ENCODE measurements at places on chromosomes 13 and 19.

- no peak for DNase-seq
These were observed 60.5 kb downstream of the CCNE1 start for GRCh38 chr19:29872224-29872731.

GRCh38 chr13:58461217-58461616 lies 829.7 kb downstream of the PCDH17 start:
- no peak for DNase-seq

DNA sequence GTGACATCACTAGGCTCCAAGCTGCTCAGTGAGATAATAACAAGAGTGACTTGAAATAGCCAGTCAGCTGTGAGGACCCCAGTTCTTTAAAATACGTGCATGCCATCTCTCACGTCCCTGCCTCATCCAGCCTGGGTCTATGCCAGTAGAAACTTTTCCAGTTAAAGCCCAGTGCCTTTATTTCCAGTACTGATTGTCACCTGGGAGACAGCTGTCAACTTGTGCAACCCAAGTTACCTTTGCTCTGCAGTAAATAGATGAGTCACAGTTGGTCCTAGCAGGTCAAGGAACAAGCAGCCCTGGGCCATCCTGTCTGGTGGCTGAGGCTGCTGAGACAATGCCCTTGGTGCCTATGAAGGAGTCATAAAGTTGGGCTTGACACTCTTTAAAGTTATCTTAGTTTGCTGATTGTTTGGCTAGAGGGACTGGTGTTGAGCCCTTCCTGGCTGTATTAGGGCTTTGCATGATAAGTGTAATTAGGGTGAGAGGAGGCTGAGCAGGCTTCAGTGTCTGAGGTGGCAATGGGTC lies 228.7 kb downstream of the LACC1 start:
- no peak for DNase-seq

GRCh38 chr19:38665950-38666662 lies 18.7 kb downstream of the ACTN4 start:
- no peak for DNase-seq

DNA sequence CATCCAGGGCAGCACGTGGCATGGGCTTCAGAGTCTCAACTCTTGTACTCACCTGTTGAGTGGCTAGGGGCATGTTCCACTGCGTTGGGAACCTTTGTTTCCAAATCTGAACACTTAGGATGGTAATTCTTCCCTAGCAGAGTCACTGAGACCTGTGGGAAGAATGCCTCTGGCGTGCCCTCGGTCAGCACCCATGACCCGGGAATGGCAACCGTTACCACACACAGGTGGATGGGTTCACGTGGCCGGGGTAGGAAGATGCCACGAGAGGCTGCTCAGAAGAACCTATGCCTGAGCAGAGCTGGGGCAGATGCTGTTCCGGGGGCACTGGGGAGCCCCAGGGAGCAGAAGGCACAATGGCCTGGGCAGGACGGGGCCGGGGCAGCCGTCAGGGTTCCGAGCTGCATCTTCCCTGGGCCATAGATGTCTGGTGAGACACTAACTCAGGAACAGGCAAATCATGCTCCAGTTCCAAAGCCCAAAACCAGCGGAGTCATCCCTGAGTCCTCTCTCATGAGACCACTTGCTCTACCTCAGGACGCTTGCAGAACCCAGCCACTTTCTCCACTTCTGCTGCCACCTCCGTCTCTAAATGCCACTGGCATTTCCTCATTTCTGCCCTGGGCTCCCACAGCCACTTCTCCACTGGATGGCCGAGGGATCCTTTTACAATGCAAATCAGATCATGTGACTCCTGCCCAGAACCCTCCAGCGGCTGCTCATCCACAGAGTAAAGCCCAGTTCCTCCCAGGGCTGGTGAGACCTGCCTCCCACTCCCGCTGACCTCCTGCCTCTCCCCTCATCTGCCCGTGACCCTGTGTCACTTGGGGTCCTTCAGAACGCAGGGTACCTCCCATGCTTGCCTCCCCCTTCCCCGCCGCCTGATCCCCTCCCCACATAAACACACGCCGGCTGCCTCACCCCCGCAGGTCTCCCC lies 36.7 kb downstream of the FAM124A start:
- DNase-seq: no peak

DNA sequence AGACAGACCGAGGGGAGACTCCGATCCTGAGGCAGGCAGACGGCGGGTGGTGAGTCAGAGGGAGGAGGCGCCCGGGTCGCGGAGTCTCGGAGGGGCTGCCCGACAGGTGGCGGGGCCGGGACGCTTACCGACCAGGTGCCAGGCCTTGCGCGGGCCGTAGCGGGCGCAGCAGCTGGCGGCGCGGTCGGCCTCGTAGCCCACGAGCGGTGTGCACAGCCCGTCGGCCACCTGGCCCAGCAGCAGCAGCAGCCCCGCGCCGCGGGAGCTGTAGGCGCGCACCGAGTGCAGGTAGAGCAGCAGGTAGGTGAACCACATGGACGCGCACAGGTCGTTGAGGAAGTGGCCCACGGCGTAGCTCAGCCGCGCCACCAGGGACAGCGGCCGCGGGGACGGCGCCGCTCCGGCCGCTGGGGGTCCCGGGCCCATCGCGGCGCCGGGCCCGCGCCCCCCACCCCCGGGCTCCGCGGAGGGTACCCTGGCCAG lies 367 bp downstream of the MFSD12 start:
- DNase-seq: peak; percentile 23

DNA sequence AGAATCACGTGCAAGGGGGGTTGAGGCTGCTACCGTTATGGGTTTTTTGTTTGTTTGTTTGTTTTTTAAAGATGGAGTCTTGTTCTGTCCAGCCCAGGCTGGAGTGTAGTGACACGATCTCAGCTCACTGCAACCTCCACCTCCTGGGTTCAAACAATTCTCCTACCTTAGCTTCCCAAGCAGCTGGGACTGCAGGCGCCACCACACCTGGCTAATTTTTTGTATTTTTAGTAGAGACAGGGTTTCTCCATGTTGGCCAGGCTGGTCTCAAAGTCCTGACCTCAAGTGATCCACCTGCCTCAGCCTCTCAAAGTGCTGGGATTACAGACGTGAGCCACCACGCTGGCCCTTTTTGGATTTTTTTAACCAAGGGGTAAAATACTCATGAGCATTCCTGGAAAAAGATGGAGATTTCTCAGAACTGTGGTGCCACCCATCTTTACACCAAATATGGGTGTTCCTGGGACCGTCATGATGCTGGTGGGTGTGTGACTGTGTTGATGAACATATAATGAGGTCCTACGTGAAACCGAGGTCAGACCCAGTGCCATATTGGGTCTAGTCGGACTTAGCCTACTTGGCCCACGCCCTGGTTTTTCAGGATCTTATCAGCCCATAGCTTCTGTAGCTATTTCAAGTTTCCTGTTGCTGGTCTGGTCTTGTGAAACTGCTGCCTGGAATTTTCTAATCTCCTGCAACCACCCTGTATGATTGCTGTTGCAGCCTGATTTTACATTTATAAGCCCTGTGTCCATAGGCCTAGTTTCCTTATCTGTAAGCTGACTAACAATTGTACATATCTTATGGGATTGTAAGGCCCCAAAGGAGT lies 6.2 kb downstream of the PPP1R15A start:
- peak; percentile 14 for DNase-seq

GRCh38 chr13:44474122-44474910 lies 100.7 kb downstream of the SERP2 start:
- DNase-seq: no peak

DNA sequence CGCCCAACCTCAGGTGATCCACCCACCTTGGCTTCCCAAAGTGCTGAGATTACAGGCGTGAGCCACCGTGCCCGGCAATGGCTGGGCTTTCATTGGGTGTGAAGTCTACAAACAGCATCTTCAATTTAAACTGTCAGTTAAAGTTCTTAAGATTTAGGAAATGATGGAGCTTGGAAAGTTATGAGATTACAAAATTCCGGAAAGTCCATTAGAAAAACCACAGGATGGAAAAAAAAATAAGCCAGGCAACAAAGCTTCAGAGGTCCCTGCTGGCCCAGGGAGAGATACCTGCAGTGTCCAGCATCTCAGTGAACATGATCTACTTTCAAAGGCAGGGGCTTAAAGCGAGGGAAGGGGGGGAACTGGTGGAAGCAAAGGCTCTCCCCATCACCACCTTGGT lies 4.6 kb upstream of the ZNF587B start:
- DNase-seq: no peak

GRCh38 chr19:28934631-28935030 lies 278.3 kb downstream of the UQCRFS1 start:
- no peak for DNase-seq

GRCh38 chr19:31334849-31335624 lies 14.2 kb downstream of the TSHZ3 start:
- no peak for DNase-seq

DNA sequence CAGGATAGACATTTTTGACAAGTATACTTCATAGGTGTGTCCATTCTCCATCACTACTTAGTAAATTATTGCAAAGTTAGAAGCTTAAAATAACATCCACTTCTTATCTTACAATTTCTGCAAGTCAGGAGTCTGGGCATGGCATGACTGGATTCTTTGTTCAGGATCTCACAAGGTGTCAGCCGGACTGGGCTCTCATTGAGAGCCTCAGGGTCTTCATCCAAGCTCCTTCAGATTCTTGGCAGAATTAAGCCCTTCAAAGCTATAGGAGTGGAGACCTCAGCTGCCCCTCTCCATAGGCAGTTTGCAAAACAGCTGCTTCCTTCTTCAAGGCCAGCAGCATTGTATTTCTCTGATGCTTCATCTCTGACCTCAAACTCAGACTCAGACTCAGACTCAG lies 9.1 kb upstream of the SIN3B start:
- no peak for DNase-seq

DNA sequence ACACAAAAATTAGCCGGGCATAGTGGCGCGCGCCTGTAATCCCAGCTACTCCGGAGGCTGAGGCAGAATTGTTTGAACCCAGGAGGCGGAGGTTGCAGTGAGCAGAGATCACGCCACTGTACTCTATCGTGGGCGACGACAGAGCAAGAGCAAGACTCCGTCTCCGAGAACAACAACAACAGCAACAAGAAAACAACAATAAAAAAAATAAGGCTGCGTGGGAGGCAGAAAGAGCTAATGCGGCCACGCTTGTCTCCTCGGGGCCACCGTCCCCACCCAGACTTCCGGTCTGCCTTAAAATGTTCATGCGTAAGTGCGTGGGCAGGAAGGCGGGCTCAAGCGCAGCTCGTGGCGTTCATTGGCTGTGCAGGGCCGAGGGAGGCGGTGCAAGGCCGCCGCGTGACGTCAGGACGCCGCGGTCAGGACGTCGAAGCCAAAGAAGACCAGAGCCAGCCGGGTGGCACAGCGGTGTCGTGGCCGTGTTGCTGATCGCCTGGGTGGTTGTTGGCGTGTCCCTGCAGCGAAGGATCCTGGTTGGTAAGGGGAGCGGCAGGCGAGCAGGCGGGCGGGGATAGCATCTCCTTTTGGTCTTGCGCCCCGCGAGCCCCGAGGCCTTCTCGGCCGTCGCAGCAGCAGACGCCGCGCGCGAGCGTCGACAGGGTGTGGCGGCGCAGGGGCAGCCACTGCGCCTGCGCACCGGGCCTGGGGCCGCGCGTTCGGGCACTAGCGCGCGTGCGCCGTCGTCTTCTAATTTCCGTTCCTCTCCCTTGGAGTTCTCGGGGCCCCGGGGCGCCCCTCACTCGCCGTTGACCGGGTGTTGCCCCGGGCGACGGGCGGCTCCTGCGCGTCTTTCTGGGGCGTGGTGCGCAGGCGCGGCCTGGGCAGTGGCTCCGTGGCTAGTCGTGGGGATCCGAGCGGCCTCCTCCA lies at the start of gene LENG8:
Gene LENG8 (plus strand): TSS at position 426 of the 927 bp plus-strand sequence. CDS start 2,146 bp downstream, outside the sequence.
- DNase-seq: peak; percentile 96

- DNase-seq: no peak
These were observed 56.6 kb downstream of the CDADC1 start for GRCh38 chr13:49304356-49304755.

DNA sequence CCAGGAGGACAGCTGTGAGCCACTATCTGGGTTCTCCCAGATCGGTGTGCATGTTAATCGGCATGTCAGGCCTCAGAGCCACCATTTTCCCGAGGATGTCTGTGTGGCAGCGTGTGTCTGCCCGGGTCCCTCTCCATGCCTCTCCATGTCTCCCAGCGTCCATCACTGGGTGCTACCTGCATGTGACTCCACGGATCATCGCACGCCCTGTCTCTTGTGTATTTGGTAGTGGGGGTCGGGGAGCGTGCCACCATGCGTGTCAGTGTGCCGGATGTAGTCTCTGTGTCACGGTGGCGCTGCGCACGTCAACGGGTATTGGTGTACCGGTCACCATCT lies 5.9 kb downstream of the NFIX start:
- no peak for DNase-seq

GRCh38 chr19:1183543-1184172 lies 9.6 kb upstream of the SBNO2 start:
- no peak for DNase-seq

DNA sequence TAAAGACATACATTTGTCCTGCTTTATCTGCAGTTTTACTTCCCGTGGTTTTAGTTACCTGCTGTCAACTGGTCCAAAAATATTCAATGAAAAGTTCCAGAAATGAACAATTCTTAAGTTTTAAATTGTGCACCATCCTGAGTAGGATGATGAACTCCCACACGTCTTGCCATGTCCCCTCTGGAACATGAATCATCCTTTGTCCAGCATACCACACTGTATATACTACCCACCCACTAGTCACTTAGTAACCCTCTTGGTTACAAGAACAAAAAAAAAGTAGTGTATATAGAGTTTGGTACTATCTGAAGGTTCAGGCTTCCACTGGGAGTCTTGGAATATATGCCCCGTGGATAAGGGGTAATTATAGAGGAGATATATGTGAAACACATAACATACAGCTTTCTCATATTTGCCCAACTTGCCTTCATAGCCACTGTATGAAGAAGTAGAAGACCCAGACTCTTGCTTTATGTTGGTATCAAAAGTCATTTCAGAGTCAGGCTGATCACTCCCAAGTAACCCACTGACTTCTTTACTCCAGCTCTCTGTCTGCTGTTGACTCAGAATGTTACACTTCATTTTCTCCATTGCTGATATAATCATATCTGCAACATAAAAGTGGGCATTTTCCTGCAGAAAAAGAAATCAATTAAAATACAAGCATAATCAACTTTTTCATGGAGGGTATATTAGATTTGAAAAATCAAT lies 19.3 kb downstream of the RUBCNL start:
- DNase-seq: no peak

DNA sequence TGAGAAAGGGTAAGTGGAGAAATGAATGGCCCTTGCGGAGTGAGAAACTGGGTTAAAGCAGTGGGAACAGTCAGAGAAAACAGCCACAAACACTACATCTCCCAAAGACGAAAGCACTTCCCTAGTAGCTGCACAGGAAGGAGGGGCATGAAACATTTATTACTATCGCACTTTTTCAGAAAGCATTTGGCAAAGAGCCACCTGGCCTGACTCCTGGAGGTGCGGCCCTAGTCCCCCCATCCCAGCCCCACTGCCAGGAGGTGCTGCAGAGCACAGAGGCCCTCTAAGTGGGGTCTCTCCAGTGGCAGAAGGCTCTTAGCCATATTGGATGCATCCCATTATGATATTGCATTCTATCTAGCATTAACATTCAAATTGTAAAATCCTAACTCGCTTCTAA lies 55.8 kb downstream of the MTMR6 start:
- no peak for DNase-seq

Measured in bone marrow (tissue), 2 donors.